ENCODE measurements at places on chromosomes 5 and 9.

DNA sequence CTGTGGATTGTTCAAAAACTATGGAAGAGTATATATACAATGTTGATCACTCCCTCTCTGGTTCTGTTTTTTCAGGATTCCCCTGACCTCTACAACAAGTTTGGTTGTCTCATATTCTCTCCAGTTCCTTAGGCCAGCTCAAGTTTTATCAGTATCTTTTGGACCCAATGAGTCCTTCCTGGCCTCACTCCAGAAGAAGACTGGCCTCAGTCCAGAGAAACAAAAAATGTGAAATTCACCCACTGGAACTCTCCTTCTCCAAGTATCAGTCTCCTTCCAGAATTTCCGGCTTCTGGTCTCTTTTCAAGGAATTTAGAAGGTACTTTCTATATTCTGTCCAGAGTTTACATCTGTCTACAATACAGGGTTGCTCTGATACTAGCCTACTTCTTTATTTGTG, 537.8 kb upstream of the FTMT start:
- no peak overlapping the region for H3K4me3 ChIP-seq
- no peaks in the 10 kb centered on the region for H3K4me1 ChIP-seq
- DNase-seq: no peak
- no peaks in the 10 kb centered on the region for H3K36me3 ChIP-seq

DNA sequence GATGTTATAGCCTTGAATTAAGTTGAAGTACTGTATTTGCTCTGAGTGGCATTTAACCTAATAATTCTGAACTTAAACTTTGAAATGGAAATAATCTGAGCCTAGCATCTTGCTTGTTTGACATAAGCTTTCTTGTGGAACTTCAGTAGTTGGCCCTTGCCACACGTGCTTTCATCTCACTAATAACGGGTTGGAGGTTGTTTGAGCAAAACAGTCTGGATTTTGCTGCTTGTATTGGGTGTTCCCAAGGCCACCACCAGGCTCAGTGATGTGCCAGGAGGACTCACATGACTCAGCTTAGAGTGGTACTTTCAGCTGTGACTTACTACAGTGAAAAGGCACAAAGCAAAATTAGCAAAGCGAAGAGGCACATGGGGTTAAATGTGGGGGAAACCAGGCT, 35.7 kb downstream of the SECISBP2 start:
- no peak overlapping the region for H3K27ac ChIP-seq
- no peaks in the 10 kb centered on the region for H3K27me3 ChIP-seq
- peaks cover 76% of the 10 kb centered on the region for H3K36me3 ChIP-seq
- H3K4me1 ChIP-seq: peaks cover 21% of the 10 kb centered on the region

- no peak overlapping the region for H3K27ac ChIP-seq
- no peaks in the 10 kb centered on the region for H3K4me1 ChIP-seq
- no peak for DNase-seq
- H3K4me3 ChIP-seq: no peak overlapping the region
- no peaks in the 10 kb centered on the region for H3K36me3 ChIP-seq
Measured at GRCh38 chr5:141863569-141864178, 14.5 kb downstream of the PCDH1 start.

DNA sequence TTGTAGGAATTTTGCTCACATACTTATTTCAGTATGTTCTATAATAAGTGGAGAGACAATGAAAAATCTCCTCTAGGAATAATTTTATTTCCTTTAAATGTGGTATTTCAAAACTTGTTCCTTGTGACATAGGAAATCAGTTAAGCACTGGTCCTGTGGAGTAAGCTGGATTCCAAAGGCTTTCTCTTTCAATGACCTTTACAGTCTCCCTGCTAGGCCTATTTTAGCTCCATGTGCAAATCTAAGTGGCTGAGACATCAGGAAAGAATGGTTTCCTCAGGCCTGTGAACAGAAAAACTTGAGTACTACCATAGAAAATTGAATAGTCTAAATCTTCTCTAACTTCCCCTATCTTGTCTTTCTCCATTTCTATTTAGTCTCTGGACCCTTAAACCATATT, 514.2 kb upstream of the TLE4 start:
- H3K4me1 ChIP-seq: no peaks in the 10 kb centered on the region
- no peaks in the 10 kb centered on the region for H3K36me3 ChIP-seq
- no peaks in the 10 kb centered on the region for H3K27me3 ChIP-seq

- H3K27me3 ChIP-seq: no peaks in the 10 kb centered on the region
- H3K36me3 ChIP-seq: no peaks in the 10 kb centered on the region
- no peak overlapping the region for H3K4me3 ChIP-seq
- H3K27ac ChIP-seq: no peak overlapping the region
- no peak for DNase-seq
Measured at GRCh38 chr5:31962871-31963307, 211.2 kb downstream of the GOLPH3 start.

- no peaks in the 10 kb centered on the region for H3K27me3 ChIP-seq
- DNase-seq: no peak
- no peak overlapping the region for H3K27ac ChIP-seq
- peak overlapping the region; percentile 93 for H3K4me3 ChIP-seq
- peaks cover 77% of the 10 kb centered on the region for H3K36me3 ChIP-seq
Measured at GRCh38 chr5:35863159-35863558, 6.5 kb downstream of the IL7R start.

DNA sequence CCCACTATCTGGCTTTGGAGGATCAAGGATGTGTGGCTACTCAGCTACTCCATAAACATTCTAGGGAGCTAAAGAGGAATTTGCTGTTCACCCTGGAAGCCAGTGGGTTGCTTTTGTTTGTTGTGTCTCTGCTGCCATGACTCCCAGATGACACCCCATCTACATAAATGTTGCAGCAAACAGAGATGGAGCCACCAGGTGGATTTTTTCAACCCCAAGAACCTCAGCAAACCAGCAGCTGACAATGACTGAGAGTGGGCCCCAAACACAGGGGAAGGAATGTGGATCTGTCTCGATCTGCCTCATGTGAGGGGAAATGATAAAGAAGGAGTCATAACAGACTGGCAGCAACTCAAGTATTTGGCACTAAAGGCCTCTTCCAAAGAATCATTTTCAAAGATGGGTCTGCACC, 132.7 kb upstream of the TNC start:
- no peaks in the 10 kb centered on the region for H3K4me1 ChIP-seq
- no peak for DNase-seq
- H3K27ac ChIP-seq: no peak overlapping the region
- no peaks in the 10 kb centered on the region for H3K27me3 ChIP-seq
- no peak overlapping the region for H3K4me3 ChIP-seq

GRCh38 chr5:163434401-163434866, 3.0 kb upstream of the CCNG1 start:
- H3K27me3 ChIP-seq: no peaks in the 10 kb centered on the region
- no peak overlapping the region for H3K4me3 ChIP-seq
- no peak overlapping the region for H3K27ac ChIP-seq
- no peaks in the 10 kb centered on the region for H3K36me3 ChIP-seq

DNA sequence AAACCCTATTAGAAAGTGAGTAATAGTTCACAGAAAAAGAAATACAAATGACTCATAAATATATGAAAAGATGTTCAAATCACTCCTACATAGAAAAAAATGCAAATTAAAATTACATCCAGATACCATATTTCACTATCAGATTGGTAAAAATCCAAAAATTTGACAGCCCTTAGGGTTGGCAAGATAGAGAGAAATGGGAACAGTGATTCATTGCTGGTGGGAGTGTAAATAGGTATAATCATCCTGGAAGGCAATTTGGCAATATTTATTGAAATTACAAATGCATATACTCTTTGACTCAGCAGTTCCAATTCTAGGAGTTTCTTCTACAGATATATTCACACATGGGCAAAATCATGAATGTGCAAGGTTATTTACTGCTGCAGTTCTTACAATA, 273.5 kb downstream of the NR2F1-AS1 start:
- DNase-seq: no peak
- H3K27me3 ChIP-seq: no peaks in the 10 kb centered on the region
- no peaks in the 10 kb centered on the region for H3K36me3 ChIP-seq
- no peak overlapping the region for H3K27ac ChIP-seq
- no peak overlapping the region for H3K4me3 ChIP-seq
- H3K4me1 ChIP-seq: no peaks in the 10 kb centered on the region

GRCh38 chr9:34493972-34494535, 28.7 kb downstream of the ENHO start:
- H3K4me3 ChIP-seq: no peak overlapping the region
- DNase-seq: no peak
- H3K36me3 ChIP-seq: no peaks in the 10 kb centered on the region
- no peaks in the 10 kb centered on the region for H3K27me3 ChIP-seq

- H3K27me3 ChIP-seq: no peaks in the 10 kb centered on the region
- no peak overlapping the region for H3K27ac ChIP-seq
- no peaks in the 10 kb centered on the region for H3K36me3 ChIP-seq
- no peaks in the 10 kb centered on the region for H3K4me1 ChIP-seq
- no peak overlapping the region for H3K4me3 ChIP-seq
Measured at GRCh38 chr5:73770172-73771025, 144.4 kb downstream of the ARHGEF28 start.

DNA sequence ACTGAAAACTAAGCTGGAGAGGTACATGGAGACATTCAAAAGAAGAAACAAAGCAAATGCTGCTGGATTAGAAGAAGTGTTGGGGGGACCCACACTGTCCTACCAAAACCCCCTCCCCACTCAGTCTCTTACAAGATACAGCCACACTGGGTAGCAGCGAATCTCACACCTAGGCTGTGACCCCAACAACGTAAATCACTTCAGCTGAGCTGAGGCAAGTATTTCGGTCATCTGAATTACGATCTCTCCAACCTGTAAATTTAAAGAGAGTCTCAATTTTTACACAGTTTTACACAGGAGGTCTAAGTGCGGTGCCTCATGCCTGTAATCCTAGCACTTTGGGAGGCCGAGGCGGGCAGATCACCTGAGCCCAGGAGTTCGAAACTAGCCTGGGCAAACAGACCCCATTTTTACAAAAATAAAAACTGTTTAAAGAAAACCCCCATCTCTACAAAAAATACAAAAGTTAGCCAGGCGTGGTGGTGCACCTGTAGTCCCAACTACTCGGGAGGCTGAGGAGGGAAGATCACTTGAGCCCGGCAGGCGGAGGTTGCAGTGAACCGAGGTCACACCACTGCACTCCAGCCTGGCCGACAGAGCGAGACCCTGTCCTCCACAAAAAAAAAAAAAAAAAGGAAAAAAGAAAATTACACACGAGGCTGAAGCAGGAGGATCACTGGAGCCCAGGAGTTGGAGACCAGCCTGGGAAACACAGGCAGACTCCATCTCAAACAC, 3.4 kb downstream of the CAMSAP1 start:
- H3K27me3 ChIP-seq: no peaks in the 10 kb centered on the region
- no peak overlapping the region for H3K4me3 ChIP-seq
- no peak for DNase-seq
- no peaks in the 10 kb centered on the region for H3K36me3 ChIP-seq

GRCh38 chr9:112047538-112048066, 127.5 kb downstream of the SUSD1 start:
- H3K27me3 ChIP-seq: no peaks in the 10 kb centered on the region
- no peak overlapping the region for H3K27ac ChIP-seq
- no peak overlapping the region for H3K4me3 ChIP-seq
- H3K4me1 ChIP-seq: no peaks in the 10 kb centered on the region

GRCh38 chr5:53200306-53200705, 90.7 kb upstream of the MOCS2 start:
- H3K27me3 ChIP-seq: no peaks in the 10 kb centered on the region
- no peaks in the 10 kb centered on the region for H3K36me3 ChIP-seq
- H3K4me3 ChIP-seq: no peak overlapping the region
- DNase-seq: no peak
- no peaks in the 10 kb centered on the region for H3K4me1 ChIP-seq
- H3K27ac ChIP-seq: no peak overlapping the region

DNA sequence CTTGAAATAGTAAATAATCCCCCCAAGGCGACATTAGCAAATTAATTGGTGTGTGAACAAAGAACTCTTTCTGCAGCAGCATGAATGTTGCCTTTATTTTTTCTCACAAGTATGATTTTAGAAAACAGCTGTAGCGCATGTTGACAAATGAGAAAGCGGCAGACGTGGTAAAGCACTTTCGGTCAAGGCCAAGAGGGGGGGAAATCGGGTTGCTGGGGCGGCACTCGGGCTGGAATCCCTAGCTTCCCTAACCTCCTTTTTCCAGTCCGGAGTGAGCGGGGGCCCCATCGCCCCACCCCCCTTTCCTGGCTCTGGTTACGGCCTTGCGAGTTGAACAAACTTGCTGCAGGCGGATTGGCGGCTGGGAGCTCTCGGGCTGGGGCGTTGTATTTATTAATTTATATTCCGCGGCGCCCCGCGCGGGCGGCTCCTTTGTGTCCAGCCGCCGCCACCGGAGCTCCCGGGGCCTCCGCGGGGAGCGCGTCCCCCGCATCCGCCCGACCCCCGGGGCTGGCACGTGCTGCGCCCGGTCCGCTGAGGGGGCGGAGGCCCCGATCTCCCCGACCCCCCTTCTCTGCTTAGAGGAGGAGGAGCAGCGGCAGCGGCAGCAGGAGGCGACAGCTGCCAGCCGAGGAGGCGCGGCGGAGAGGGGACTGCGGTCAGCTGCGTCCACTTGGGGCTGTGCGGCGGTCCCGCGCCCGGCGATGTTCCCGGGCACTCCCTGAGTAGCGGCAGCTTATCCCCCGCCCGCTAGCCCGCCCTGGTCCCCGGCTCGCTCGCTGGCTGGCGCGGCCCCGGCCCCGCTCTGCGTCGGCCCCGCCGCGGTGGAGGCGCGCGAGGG, at the start of gene RHOBTB3:
RHOBTB3 (plus strand) TSS at position 607 of the 841 bp plus-strand sequence. CDS start 347 bp downstream, outside the sequence.
- peaks cover 32% of the 10 kb centered on the region for H3K4me1 ChIP-seq
- H3K27me3 ChIP-seq: peaks cover 11% of the 10 kb centered on the region
- DNase-seq: peak; percentile 10

GRCh38 chr9:68614121-68614520, 73.4 kb upstream of the TMEM252 start:
- no peak for DNase-seq
- no peaks in the 10 kb centered on the region for H3K4me1 ChIP-seq
- H3K27ac ChIP-seq: no peak overlapping the region
- H3K4me3 ChIP-seq: no peak overlapping the region
- H3K36me3 ChIP-seq: no peaks in the 10 kb centered on the region

- H3K27me3 ChIP-seq: no peaks in the 10 kb centered on the region
- no peaks in the 10 kb centered on the region for H3K4me1 ChIP-seq
- no peak for DNase-seq
- no peak overlapping the region for H3K4me3 ChIP-seq
Measured at GRCh38 chr5:136356747-136357469, 8.4 kb downstream of the TRPC7 start.

DNA sequence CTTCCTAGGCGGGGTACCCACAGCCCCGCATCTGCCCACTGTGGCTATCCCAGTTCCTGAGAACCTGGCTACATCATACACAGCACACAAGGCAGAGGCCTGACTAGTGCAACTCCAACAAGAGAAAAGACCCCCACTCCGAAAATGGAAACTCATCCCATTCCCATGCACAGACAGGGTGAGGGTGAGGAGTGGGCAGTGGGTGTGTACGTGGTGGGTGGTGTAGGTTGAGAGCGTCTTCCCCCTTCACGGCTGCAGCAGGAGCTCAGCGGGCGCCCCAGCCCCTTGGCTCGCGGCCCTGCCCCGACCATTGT, 501 bp upstream of the MAP1B start:
- no peak overlapping the region for H3K4me3 ChIP-seq
- H3K27me3 ChIP-seq: peaks cover 4% of the 10 kb centered on the region
- no peaks in the 10 kb centered on the region for H3K4me1 ChIP-seq
